Cerebellum (tissue), 4 donors: ENCODE measurements at places on chromosomes 5 and 9.

- DNase-seq, result no peak
These were observed 14.8 kb downstream of the ROR2 start for GRCh38 chr9:91935066-91935749.

GRCh38 chr9:7273575-7273974 lies 515.8 kb downstream of the KDM4C start:
- DNase-seq, result no peak

GRCh38 chr5:165425594-165425993 lies 1920.2 kb downstream of the MAT2B start:
- DNase-seq, result no peak

DNA sequence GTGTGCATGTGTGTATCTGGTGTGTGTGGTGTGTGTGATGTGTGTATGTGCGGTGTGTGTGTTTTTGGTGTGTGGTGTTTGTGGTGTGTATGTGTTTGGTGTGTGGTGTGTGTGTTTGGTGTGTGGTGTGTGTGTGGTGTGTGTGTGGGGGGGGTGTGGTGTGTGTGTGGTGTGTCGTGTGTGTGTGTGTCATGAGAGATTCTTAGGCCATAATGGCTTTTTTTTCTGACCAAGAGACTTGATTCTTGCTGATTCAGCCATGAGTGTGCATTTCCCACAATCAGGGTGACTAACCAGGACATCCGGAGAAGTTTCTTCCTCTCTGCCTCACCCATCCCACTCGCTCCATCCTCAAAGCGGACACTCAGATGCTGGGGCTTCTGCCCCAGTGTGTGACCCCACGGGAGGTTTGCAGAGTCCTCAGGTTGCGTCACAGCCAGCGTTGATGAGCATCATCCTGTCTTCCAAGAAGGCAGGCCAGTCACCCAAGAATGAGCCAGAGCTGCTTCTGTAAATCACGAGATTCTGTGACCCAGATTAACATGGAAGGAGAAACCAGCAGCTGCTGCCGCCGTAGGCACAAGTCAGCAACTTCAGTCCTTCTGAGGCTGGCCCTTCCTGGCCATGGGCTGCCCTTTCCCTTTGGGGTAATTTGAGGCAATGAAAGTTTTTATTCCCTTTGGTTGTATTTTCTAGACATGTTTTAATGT lies 12.5 kb upstream of the CTSL start:
- no peak for DNase-seq

GRCh38 chr9:97373331-97373730 lies 38.6 kb upstream of the TDRD7 start:
- DNase-seq, result no peak
